ENCODE measurements at places on chromosomes 7 and 10. TPM values are rescaled to one million over a fixed set of nuclear protein-coding genes. Genes with fewer than 3 reads are reported as not detected.

DNA sequence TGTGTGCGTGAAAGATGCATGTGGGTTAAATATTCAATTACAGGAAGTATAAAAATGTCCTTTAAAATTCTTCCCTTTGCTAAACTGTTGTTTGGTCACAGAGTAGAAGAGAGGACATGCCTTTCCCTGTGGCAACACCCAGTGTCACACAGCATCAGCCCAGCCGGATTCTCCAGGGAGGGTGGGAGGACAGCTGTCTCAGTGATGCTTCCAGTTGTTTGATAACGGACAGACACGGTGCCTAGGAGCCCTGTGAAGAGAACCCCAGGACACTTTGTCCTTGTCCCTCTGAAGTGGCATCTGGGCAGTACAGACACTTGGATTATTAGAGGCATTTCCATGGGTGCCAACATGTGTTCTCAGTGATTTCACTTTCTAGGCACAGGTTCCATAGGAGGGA lies 306.6 kb upstream of the LRGUK start:
- no peak overlapping the region for H3K27ac ChIP-seq
- DNase-seq: no peak
- no peak overlapping the region for H3K4me3 ChIP-seq
- H3K36me3 ChIP-seq: peaks cover 3% of the 10 kb centered on the region

GRCh38 chr7:144728551-144728950 lies 107.3 kb downstream of the TPK1 start:
- H3K4me1 ChIP-seq: no peaks in the 10 kb centered on the region
- no peak for DNase-seq
- no peaks in the 10 kb centered on the region for H3K27me3 ChIP-seq
- no peak overlapping the region for H3K4me3 ChIP-seq
- H3K36me3 ChIP-seq: no peaks in the 10 kb centered on the region

- no peak overlapping the region for H3K4me3 ChIP-seq
- DNase-seq: no peak
- H3K27ac ChIP-seq: no peak overlapping the region
These were observed 28.7 kb downstream of the SLC29A3 start for GRCh38 chr10:71347587-71348395.

DNA sequence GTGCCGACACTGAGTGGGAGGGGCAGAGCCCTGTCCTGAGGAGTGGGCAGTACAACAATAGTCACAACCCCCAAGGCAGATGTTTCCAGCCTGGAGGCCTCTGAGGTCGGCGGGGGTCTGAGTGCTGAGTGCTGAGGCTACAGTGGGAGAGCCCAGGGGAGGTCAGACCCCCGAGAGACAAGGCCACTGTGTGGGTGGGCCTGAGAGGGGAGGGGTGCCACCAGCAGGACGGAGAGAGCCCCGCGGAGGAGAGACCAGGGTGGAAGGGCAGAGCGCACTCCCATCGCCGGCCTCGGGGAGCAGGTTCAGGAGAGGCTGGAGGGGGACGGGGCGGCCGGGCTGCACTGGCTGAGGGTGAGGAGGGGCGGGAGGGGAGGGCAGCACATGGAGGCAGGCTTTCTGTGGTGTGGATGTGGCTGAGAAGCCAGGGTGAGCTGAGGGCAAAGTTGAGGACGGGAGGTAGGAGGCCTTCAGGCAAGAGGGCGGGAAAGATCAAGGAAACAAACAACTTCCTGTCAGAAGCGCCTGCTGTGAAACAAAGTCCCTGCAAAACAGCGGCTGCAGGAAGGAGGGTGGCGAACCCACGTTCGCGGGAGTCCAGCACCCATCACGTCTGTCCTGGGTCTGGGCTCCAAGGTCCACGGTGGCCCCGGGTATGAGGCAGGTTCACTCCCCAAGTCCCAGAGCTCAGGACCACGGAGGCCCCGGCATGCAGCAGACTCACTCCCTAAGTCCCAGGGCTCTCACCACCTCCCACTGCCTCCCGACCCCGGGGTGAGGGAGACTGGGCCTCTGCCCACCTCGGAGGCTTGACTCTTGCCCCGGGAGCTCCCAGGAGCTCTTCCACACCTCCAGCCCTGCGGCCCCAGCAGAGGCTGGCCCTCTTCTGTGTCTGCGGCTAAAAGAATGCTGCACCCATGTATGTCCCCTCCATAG lies 76.8 kb upstream of the NKX6-2 start:
- H3K36me3 ChIP-seq: no peaks in the 10 kb centered on the region
- no peaks in the 10 kb centered on the region for H3K4me1 ChIP-seq
- H3K4me3 ChIP-seq: no peak overlapping the region

CYP26C1 gene
- polyA plus RNA-seq: not detected

GRCh38 chr10:50152792-50153272 lies 85.1 kb downstream of the WASHC2A start:
- no peak overlapping the region for H3K4me3 ChIP-seq
- H3K36me3 ChIP-seq: no peaks in the 10 kb centered on the region
- no peaks in the 10 kb centered on the region for H3K27me3 ChIP-seq

- H3K27me3 ChIP-seq: no peaks in the 10 kb centered on the region
- peaks cover 69% of the 10 kb centered on the region for H3K4me1 ChIP-seq
- H3K36me3 ChIP-seq: peaks cover 61% of the 10 kb centered on the region
These were observed 7.3 kb downstream of the TRIM8 start for GRCh38 chr10:102651455-102652169.

HOXA5 gene
- polyA plus RNA-seq: 1.7 TPM

All from CD14-positive monocyte (primary cell).